CD4-positive, alpha-beta T cell treated with Interleukin-15 for 4 hours (primary cell): ENCODE measurements at places on chromosomes 16 and 17.

- no peak for DNase-seq
Measured at GRCh38 chr16:12392585-12393091, 411.0 kb downstream of the CPPED1 start.

GRCh38 chr16:13808102-13808501 is 111.9 kb upstream of the ERCC4 start:
- DNase-seq, result no peak

DNA sequence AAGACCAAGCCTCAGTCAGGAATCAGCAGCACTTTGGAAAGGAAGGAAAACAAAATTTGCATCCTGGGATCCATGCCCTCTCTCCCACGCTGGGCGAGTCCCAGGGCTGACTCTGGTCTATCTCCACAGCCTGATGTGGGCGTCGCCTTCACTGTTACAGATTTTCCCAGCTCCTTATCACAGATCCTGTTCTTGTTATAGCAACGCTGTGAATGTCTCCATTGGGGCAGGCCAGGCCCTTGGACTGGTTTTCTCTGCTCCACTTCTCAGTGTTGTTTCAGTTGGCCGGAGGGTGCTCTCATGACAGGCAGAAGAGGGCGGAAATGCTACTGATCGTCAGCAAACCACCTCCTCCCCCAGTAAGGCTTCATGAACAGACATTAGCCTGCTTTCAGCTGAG is 127.9 kb upstream of the CDH11 start:
- no peak for DNase-seq

DNA sequence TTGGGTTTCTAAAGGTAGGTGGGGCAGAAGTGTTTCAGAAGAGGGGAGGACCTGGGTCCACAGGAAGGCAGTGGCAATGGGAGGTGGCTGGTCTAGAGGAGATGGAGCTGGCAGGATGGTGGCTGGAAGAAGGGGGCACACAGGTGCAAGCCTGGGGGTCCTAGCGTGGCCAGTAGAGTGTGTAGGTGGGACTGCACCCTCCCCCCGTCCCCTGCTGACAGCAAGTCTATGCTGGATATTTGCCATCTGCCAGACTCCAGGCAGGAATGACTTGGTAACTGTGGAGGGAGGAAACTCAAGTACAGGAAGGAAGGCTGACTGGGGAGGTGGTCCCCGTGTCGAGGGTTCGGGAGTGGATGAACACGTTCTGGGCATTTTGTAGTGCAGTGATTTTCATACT is 8.6 kb downstream of the MED9 start:
- DNase-seq, result no peak

- no peak for DNase-seq
Measured at GRCh38 chr16:54210452-54211125, 76.0 kb downstream of the IRX3 start.

- no peak for DNase-seq
Measured at GRCh38 chr16:12925026-12925800, 23.8 kb downstream of the SHISA9 start.

DNA sequence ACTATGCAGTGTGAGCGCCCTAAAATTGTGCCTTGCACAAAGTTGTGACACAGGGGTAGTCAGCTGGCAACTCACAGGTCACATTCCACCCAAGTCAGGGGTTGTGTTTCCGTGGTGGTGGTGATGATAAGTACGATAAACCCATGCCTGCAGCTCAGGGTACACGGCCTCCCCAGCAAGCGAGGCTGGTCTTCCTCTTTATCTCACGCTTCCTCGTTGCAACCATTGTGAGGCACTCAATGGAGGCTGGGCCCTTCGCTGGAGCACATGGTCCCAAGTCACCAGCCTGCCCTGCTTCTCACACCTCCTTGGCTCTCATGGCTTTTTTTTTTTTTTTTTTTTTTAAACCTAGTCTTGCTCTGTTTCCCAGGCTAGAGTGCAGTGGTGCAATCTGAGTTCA is 307.5 kb downstream of the CPPED1 start:
- DNase-seq, result no peak

DNA sequence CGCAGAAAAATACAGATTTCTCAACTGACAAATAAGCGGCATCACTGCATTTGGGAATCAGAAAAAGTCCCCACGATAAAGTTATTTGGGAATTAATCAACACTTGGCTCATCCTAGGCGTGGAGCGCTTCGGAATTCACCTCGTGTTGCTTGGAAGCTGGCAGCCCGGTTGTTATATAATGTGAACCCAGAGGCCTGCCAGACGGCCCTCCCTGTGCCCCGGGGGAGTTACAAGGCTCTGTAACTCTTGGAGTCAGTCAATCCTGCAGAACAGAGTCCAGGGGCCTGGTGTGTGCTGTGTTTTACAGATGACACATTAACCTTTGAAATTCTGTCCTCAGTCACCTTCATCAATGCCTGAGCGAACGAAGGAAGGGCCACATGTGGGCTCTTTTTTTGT is 111.1 kb downstream of the PITPNC1 start:
- DNase-seq, result no peak

- peak; percentile 13 for DNase-seq
Measured at GRCh38 chr17:77579682-77580081, 378.8 kb upstream of the TNRC6C start.

GRCh38 chr16:2819939-2820835 is 3.1 kb downstream of the PRSS21 start:
- no peak for DNase-seq

DNA sequence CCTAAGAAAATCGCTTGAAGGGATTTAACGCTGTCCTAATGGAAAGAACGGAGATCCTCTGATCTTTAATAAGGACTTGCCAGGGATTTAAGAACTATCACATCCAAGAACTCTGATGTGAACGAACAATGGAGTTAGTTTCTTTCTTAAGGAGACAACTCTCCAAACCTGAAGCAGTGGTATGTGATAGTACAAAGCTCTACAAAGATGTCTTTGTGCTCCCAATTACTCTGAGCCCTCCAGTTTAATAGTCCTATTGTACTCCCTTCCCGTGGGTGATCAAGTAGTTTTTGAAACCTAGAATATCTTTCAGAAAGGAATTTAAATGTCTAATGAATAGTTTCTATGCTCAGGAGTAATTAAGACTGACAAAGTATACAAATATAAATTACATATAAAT is 123.8 kb downstream of the FTO start:
- DNase-seq, result no peak

- DNase-seq, result no peak
Measured at GRCh38 chr16:1119766-1120576, 23.9 kb upstream of the C1QTNF8 start.

- no peak for DNase-seq
Measured at GRCh38 chr16:23498863-23499262, 11.4 kb downstream of the GGA2 start.
